AML-193 (cell line): ENCODE measurements at places on chromosomes 5 and 9.

DNA sequence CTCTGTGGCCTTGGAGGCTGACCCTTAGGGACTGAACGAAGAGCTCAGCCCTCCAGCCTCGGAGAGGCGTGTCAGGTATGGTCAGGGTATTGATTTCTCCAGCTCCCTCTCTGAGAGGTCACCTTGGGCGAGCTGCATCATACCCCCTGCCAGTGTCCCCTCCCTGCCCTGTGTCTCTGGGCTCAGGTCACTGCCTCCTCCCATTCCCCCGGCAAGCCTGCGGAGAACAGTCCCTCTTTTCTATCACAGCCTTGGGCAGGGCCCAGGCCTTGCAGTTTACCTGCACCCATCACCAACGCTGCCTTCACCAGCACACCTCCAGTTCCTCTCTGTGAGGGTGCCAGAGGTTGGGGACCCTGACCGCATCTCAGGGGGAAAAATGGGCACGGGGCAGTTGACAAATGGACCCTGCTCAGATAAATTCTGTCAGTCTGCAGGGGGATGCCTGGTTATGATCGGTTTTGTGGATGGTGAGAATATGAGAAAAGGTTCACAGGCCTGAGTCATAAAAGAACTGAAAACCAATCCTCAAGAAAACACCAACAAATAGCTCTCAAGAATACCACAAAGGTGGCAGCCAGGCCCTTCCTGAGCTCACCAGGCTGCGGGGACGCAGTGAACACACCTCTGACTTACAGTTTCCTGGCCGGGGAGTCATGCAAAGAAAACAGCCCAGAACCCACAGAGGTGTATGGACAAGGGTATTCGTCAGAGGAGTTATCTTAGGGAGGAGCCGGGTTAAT, 24.7 kb upstream of the RXRA start:
- DNase-seq = no peak

- DNase-seq = no peak
These were observed 43.3 kb upstream of the CEP72 start for GRCh38 chr5:568809-569208.

- no peak for DNase-seq
These were observed 4.7 kb downstream of the KLHL3 start for GRCh38 chr5:137731176-137731575.

- no peak for DNase-seq
These were observed 564.0 kb downstream of the PSAT1 start for GRCh38 chr9:78860801-78861475.

GRCh38 chr9:95574176-95574575, 57.4 kb upstream of the PTCH1 start:
- DNase-seq = peak; percentile 1
